Stimulated activated CD8-positive, alpha-beta memory T cell treated with anti-CD3 and anti-CD28 coated beads, Interleukin-7, amount 100 ng/mL, for 1 hour (primary cell): ENCODE measurements at places on chromosomes 2 and 18.

DNA sequence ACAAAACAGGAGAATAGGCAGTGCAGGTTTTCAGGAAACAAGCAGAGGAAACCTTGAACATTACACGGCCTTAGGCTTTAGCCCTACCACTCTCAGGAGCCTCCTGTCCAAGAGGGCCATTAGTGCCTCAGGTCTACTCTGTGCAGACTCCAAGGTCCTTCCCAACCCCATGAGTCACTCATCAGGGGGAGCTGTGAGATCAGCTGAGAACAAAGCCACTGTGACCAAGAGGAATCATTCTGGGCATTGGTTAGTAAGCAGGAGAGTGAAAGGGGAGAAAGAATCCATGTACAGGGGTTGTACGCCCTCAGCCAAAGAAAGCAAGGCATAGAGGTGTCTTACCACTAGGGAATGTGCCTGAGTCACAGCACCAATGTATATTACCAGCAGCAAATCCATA, 680.3 kb downstream of the DPP10 start:
- no peak for DNase-seq

GRCh38 chr2:231612109-231612455, 19.4 kb downstream of the TEX44 start:
- no peak for DNase-seq

GRCh38 chr18:58359218-58359617, 269.7 kb downstream of the ALPK2 start:
- no peak for DNase-seq

- no peak for DNase-seq
Observed at GRCh38 chr2:43796206-43796605, 22.4 kb downstream of the DYNC2LI1 start.

DNA sequence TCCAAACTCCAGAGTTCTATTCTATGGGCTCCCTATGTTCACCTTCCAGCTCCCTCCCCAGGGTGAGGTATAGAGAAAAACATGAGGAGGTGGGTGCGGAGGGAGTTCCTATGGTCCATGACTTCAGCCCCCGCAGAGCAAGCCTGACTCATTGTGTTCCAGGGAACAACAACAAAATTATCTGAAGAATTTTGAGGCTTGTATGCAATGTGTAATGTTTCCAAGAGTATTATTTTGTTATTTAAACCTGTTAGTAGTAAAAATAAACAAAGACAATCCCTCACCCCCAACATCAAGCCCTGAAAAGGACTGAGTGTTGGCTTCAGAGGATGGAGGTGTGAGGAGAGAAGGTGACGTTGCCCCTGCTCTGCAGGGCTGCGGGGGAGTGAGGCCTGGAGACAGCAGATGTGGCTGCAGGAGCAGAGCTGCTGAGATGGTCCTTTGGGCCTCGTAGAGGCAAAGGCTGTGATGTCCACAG, 29.0 kb downstream of the LAMA3 start:
- DNase-seq, result no peak

DNA sequence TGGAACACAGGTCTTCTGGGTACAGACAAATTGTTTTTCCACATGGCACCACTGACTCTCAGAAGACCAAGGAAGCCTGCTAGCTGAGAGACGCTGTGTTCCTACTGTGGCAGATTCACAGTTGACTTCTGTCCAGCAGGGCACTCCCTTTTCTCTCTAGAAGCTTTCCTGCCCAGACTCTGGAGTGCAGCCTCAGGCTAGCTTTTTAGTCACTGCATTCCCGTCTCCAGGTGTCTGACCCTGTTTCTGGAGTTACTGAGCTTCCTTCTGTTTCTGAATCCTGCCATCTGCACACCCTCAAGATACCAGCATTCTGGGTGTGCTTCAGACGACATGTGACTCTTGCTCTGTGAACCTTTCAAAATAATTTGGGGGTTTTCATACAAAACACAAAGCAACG, 125.1 kb downstream of the TMEM200C start:
- DNase-seq, result no peak

GRCh38 chr2:70199320-70199864, 8.6 kb upstream of the C2orf42 start:
- no peak for DNase-seq

- no peak for DNase-seq
Observed at GRCh38 chr2:237026981-237027711, 58.5 kb upstream of the COPS8 start.

DNA sequence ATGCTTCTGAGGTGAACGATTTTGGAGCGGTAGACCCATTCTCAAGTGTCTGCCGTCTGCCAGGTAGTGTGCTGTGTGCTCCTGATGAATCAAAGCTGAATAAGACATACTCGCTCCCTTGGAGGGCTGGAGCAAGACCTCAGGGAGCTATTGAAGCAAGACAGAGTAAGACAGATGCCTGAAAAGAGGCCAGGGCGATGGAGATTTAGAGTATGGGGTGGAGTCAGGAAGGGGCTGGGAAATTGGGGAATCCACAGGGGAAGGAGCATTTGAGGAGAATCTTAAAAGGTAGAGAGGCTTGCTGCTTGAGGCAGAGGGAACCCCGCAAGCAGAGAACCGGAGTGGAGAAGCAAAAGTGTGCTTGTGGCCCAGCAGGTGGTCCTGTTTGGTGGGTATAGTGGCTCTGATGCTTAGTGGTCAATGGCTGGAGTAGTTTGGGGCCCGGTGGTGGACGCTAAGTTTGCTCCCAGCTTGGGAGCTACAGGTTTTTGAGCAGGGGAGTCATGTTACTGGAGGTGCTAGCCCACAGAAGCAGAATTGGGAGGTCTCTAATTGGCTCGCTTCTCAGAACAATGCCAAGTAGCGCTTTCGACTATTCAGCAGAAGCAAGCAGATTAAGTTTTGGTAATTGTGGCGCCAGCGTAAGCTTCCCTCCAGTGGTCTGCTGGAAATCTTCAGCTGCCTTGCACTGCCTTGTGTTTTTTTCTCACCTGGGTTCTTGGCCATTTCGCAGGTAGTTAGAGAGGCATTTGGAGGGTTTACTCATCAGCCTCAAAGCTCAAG, 2.0 kb downstream of the CNNM4 start:
- DNase-seq, result no peak

DNA sequence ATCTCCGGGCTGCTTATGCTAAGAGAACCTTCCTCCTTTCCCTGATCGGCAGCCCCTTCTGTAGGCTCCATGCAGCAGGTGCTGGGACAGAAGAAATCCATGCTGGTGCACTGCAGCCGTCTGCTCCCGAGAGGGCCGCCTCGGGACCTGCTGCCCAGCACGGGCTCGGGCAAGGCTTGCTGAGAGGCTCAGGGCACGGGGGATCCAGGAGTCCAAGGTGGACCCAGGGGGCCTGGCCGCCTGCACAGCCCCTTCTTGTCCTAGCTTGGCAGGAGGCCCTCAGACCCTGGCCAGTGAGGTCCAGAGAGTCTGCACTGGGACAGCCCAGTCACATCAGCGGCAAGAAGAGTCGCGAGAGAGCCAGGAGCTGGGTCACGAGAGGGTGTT, 13.3 kb upstream of the DUSP2 start:
- DNase-seq, result no peak

GRCh38 chr2:110134025-110134424, 18.4 kb upstream of the MALL start:
- no peak for DNase-seq

GRCh38 chr2:8329660-8330622, 351.9 kb upstream of the ID2 start:
- DNase-seq, result no peak

- no peak for DNase-seq
Observed at GRCh38 chr18:22711192-22711685, 221.9 kb upstream of the RBBP8 start.

- DNase-seq, result no peak
Observed at GRCh38 chr2:142069251-142069888, 61.4 kb downstream of the LRP1B start.

DNA sequence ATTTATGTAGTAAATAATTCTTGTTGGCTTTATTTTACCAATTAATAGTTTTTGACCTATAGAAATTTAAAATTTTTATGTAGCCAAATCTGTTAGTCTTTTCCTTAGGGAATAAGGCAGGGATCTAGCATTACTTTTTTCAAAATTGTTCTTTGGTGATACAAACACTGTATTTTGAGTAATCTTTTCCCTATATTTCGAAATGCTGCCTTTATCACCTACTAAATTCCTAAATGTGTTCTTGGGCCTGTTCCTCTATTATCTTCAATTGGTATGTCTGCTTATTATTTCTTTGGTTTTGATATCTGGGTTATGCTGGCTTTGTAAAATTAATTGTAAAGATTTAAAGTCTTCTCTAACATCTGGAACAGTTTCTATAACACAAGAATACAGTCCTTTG, 87.5 kb downstream of the DYSF start:
- no peak for DNase-seq

GRCh38 chr18:10403708-10404107, 50.7 kb upstream of the APCDD1 start:
- DNase-seq, result no peak

DNA sequence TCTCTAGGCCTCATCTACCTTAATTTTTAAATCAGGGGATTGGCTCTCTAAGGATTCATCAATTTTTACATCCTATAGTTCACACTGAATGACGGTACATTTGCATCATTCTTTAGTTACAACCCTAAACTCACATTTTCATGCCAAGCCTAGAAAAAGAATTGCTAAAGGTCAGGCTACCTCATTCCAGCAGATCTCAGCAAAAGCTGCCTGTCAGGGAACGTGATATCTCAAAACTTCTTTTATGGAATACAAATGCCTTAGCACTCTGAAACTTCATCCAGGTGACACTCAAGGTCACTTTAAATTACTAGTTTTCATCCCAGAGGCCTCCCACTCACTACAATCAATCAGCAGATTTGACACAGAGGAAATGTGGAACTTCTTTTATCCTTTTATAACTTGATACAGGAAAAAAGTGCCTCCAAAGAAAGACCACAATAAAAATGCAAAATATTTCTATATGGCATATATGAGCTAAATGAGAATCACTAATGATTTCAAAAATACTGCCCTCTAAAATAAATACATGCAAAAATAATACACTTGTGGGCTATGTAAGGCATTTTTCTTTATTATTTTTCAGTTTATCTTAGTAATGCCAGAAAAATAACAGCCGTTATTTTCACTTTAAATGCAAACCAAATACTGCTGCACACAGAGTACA, 91.5 kb downstream of the ARHGEF33 start:
- DNase-seq, result no peak

- no peak for DNase-seq
Observed at GRCh38 chr18:67672716-67673115, 156.2 kb upstream of the DSEL start.

DNA sequence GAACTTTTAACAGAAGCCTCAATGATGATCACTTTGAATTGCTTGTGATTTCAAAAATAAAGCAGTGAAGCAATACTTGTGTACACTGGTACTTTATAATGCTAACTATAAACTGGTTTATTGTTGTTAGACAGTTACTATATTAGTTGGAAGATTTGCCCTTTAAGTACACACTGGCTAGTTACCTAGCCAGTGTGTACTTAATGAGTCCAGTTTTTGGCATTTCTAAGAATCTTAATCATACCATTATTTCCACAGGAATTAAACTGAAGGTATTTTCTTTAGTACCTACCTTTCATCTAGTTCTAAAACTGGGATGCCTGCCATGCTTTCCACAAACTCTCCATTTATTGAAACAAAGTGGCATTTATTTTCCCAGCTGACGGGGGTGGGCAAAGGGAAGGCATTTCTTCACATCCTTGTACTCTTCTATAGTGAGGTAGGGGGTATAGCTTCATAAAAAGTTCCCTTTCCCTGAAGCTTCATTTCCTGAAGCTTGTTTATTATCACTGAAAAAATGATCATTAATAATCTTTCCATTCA, 49.9 kb downstream of the UGP2 start:
- DNase-seq, result no peak

DNA sequence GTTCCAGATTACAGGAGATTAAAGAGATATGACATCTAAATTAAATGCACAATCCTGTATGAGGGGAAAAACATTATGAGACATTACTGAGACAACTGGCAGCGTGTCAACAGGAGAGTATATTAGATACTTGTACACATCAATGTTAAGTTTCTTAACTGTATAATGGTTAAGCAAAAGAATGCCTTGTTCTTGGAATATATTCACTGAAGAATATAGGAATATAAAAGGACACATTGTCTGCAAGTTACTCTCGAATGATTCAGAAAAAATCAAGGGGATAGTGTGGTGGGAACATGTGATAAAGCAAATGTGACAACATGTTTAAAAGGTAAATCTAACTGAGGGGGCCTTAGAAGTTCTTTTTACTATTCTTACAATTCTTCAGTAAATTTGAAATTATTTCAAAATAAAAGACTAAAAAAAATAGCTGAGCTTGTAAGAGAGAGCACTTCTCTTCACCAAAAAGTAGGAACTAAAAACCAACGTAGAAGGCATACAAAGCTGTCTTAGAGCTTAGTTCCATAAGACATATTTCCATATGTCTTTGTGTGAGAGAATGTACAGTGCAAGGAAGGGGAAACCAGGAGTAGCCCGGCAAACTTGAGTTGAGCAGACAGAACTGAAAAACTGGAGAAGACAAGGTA, 7.5 kb downstream of the WDPCP start:
- no peak for DNase-seq

GRCh38 chr2:38528008-38528442, 74.7 kb downstream of the HNRNPLL start:
- DNase-seq, result no peak

GRCh38 chr2:152925547-152926448, 207.4 kb downstream of the ARL6IP6 start:
- DNase-seq, result no peak

GRCh38 chr2:196592331-196592910, 47.1 kb upstream of the CCDC150 start:
- DNase-seq, result no peak

- no peak for DNase-seq
Observed at GRCh38 chr2:129798626-129799025, 180.8 kb upstream of the RAB6C start.

- no peak for DNase-seq
Observed at GRCh38 chr2:222380456-222380855, 43.9 kb upstream of the SGPP2 start.

DNA sequence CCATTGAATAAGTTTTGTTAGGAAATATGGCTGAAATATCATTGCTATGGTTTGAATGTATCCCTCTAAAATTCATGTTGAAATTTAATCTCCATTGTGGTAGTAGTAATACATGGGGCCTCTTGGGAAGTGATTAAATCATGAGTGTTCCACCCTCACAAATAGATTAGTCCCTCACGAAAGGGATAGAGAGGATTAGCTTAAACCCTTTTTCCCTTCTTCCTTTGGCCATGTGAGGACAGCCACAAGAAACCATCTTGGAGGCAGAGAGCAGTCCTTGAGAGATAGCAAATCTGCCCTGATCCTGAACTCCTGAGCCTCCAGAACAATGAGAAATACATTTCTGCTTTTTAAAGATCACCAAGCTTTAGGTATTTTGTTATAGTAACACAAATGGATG, 274.2 kb downstream of the CDH19 start:
- no peak for DNase-seq

- DNase-seq, result no peak
Observed at GRCh38 chr2:35428548-35428947, 927.0 kb upstream of the CRIM1 start.
